ENCODE measurements at places on chromosomes 7 and 10.

- DNase-seq: no peak
These were observed 3.2 kb downstream of the MAFK start for GRCh38 chr7:1533547-1534329.

DNA sequence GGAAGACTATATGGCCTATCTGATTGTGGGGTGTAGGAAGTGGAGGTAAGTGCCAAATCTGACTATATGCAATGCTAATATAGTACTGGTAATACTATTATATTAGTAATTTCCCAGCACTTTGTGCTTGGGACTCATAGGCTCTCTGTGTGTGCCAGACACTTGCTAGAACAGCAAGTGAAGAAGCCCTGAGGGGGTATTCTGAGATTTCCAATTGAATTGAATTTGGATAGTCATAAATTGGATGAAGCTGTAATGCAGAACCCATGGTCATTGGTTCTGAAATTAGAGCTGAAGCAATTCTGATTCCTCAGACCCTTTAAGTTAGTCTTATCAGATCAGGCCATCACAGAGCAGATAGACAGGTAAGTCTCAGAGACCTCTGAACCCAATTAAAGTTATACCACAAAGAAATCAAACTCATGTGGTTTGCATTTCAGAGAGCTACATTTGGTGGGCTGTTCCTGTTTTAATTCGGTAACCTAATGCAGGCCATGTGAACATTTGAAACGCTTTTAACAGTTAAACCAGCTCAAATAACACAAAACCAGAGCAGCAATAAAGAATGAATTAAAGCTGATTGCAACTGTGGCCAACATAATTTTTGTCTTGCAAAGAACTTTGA lies 179.5 kb downstream of the CREB5 start:
- DNase-seq: no peak

DNA sequence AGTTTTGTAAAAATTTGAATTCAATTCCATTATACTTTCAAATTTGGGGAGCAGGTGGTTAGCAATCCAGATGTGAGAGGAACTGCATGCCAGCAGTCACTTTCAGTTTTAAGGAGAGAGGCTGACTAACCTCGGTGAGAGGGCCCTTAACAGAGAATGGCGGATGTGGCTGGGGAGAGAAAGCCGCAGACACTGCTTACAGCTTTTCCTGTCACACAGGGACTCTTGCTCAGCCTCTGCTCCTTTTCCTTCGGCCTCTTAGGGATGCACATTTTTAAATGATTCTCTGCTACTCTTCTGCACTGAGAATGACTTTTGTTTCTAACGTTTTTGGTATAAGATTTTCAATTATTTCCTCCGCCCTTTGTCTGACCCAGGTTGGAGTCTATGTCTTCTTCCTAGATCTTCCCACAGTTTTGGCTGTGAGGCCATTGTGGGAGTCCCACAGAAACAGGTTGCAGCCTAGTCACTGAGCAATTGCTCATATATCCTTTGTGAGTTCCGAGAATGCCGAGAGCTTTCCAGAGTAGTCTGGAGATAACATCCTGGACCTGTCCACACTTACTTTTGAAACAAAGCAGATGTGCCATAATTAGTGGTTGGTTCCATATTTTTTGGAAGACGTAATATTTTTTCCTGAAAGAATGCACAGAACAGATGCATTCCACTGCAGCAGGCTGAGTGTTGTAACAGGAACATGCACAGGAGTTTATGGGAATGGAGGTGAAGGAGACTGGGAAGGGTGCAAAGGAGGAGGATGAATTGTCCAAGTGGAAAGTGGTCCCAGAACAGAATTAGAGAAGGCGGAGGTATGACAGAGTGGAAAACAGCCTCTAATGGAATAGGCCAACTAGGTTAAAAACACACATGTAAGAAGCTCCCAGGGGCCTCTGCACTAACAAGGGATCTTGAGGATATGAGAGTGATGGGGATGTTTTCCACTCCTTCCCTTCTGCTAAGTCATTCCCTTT lies 168.0 kb upstream of the ZNF32 start:
- no peak for DNase-seq

- DNase-seq: no peak
These were observed 1.3 kb downstream of the ITPRIP start for GRCh38 chr10:104336821-104337467.

GRCh38 chr10:126405239-126405775 lies 17.0 kb upstream of the ADAM12 start:
- no peak for DNase-seq

- no peak for DNase-seq
These were observed 655 bp downstream of the LMTK2 start for GRCh38 chr7:98107313-98107721.

GRCh38 chr7:24911213-24911603 lies 68.8 kb downstream of the OSBPL3 start:
- DNase-seq: no peak

GRCh38 chr10:74612195-74612594 lies 214.2 kb upstream of the KAT6B start:
- DNase-seq: no peak

GRCh38 chr7:100430493-100431285 lies 1.1 kb downstream of the MEPCE start:
- DNase-seq: no peak

DNA sequence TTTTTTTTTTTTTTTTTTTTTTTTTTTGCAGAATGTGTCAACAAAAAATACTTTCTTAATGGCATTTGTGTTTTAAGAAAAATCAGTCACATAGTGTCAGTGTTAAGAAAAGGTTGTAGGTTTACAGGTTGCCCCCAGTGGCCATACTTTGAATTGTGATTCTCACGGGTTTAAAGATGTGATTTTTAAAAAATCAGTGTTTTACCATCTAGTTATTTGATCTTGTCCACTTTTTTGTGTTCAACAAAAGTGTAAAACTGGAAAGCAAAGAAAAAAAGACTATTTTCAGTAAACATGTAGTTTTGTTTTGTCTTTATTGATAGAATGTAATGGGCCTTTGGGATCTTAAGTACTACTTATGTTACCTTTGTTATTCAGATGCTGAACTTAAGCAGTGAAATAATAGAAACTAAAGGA lies 25.7 kb downstream of the SUV39H2 start:
- no peak for DNase-seq

- no peak for DNase-seq
These were observed 61.7 kb upstream of the RAB11FIP2 start for GRCh38 chr10:118108194-118109026.

GRCh38 chr10:74036474-74036873 lies 38.6 kb downstream of the VCL start:
- no peak for DNase-seq

DNA sequence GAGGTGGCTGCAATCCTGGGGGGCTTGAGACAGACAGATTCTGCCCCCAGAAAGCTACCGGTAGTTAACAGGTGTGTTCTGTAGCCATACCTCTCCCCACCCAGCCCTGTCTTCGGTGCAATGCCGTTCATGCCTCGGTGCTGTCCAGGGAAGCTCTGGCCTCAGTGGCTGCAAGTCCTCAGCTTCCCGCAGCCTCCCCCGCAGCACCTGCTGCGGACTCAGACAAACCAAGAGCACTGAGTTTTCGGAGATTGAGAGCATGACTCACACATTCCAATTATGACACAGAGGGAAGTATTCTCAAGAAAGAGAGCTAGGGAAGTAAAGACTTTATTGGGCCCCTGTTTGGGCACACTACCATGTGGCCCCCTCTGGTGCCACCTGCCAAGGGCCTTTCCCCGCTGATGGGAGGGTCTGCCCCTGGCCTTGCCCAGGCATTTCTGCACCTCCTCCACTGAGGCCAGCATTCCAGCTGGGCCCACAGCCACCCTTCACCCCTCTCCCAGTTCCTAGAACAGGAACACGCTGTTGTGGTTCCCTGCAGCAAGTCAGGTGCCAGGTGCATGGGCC lies 30.2 kb upstream of the EZH2 start:
- DNase-seq: no peak

DNA sequence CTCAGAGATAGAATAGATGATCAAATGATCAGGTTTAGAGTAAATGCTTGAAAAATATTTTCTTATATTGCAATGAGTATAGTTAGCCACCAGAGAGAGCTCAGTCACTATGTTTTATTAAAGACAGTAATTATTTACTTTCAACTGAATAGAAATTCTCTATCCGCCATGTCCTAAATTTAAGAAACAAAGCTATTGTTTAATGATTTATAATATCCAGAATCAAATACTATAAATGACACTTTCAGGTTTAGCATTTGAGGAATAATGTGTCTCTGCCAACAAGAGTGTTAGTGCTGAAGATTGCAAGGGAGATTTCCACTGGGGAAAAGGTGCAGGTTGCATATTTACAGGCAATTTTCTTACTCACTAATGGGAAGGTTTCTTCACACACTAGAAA lies 184.7 kb downstream of the DGKB start:
- peak; percentile 59 for DNase-seq

- DNase-seq: no peak
These were observed 3.4 kb downstream of the GFRA1 start for GRCh38 chr10:116269619-116270018.

GRCh38 chr10:6469661-6470060 lies 110.4 kb downstream of the PRKCQ start:
- DNase-seq: no peak

DNA sequence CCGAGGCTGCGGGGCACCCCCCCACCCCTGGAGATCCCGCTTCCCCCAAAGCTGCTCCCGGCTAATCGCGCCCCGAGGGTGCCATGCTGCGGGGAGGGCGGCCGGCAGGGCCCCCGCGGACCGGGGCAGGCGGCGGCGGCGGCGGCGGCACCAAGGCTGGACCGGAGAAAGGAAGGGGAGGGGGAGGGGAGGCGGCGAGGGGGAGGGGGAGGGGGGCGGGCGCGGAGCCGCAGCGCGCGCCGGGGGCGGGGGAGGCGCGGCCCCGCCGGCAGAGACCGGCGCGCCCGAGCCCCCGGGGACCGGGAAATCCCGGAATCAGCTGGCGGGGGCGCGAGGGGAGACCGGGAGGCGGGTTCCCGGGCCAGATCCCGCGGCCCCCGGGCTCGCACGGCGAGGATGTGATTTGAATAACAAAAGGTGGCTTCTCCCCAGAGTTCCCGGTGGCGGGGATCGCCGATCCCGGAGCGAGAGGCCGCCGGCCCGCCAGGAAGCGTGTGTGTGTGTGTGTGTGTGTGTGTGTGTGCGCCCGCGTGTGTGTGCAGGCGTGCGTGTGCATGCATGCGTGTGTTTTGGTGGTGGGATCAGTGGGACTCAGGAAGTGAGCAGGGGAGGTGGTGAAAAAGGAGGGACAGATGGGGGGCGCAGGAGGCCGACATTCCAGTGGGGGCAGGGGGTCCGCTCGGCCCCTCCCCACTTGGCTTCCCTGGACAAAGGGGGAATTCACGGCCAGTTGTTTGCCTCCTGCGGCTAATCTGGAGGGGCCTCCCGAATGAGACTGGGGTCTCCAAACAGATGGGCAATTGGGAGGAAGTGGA lies 99.5 kb downstream of the HIP1 start:
- peak; percentile 21 for DNase-seq

- DNase-seq: no peak
These were observed 150.9 kb downstream of the MBL2 start for GRCh38 chr10:52621635-52622079.

DNA sequence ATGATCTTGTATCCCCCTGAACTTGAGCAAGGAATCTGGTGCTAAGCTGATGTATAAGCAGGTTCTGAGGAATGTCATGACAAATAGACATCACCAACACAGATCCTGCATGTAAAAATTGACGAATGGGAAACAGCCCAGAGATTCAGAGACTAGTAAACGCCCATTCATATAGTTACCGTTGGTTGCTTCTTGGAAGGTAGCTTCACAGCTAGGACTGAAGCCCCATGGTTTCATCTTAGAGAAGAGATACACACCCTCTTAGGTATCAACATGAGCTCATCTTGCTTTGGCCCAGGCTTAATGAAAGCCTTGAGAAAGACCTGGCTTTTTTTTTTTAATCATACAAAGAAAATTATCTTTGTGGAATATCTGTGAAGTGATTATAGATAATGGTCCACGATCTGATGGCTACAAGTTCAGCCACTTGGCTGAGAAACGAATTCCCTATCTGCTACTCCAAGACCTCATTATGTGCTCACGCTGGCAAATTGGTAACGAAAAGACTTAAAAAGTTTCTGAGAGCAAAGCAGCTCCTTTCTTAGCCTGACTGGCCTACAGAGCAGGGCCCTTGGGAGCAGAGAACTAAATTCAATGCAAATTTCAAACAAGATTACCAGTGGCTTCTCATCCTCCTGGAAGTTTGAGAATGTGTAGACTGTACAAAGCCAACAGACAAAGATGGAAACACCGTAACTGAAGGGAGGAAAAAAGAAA lies 181.1 kb downstream of the NRP1 start:
- DNase-seq: no peak

DNA sequence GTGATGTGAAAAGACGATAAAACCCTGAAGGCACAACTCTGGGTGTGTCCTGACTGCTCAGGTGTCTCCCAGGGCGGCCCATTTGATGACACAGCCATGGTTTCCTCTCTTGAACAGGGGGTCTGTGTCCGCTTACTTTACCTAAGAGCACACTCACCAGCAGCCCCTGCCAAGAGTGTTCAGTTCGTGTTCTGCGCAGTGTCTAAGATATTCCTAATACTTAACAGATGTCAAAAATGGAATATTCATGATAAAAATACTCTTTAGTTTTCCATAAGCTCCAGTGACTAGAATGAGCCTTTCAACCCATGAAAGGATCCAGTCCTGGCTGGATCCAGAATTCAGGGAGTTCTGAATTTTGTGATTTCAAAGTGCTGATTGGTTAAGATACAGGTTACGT lies 492.4 kb downstream of the TNS3 start:
- DNase-seq: no peak

DNA sequence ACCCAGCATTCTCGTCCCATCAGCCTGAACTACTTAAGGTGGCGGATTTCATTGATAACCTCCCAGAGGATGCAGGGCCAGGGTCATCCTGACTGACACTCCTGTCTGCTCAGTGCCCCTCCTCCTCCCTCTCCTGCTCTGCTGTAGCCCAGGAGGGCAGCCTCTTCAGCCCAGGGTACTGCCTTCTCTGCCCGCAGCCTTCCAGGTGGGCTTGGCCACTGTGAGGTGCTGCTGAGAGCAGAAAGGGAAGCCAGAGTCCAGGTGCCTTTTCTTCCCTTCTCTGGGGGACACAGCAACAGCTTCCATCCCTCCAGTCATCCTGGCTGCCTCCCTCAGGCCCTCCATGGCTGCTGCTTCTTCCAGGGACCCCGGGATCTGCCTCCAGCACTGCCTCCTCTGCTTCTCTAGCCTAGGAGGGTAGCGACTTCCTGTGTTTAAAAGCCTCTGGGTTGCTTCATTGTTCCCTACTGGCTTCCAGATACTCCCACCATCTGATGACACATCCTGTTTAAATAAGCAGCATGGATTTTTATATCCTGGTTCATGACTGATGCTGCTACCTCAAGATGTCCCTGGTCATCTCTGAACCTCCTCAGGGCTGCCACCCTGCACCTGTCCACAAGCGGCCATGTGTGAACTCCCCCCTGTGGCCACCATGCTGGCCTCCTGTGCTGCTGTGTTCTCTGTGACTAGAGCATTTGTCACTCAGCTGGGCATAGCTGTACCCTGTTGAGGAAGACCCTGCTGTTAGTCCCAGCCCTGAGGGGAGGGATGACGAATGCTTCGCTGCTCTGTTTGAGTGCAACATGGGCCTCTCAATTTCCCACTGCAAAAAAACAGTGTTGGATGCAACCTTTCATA lies 55.8 kb downstream of the AKR1C4 start:
- DNase-seq: no peak

- DNase-seq: no peak
These were observed 53.0 kb upstream of the AGR3 start for GRCh38 chr7:16934722-16935340.

All from NCI-H1694 treated with DMSO at 0.1 percent for 48 hours (cell line).